Activated CD4-positive, CD25-positive, alpha-beta regulatory T cell treated with anti-CD3 and anti-CD28 coated beads, Interleukin-2, amount 50 U/mL, for 24 hours (primary cell): ENCODE measurements at places on chromosomes 7 and 10.

GRCh38 chr7:24727154-24728120 lies 29.8 kb downstream of the GSDME start:
- no peak for ATAC-seq

DNA sequence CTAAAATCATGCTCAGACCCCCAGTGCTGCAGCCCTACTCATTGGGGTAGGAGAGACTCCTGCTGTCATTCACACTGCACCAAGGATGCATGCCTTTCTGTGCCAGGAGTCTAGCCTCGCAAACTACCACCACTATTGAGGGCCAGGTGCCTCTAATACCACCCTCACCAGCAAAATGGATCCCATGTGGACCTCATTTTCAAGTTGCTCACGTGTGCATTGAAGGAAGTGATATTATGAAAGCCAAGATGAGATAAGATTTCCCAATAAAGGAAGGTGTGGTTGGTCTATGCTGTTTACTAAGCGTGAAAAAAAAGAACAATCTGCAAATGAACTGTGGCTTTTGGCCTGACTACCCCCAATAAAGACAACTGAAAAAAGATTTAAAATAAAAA lies 7.2 kb upstream of the LAMTOR4 start:
- ATAC-seq, result no peak

GRCh38 chr7:94562525-94562924 lies 52.9 kb downstream of the CASD1 start:
- ATAC-seq, result no peak

- ATAC-seq, result no peak
Measured at GRCh38 chr10:62043421-62044021, 142.0 kb downstream of the ARID5B start.

GRCh38 chr10:82558014-82558607 lies 683.1 kb downstream of the NRG3 start:
- ATAC-seq, result no peak

DNA sequence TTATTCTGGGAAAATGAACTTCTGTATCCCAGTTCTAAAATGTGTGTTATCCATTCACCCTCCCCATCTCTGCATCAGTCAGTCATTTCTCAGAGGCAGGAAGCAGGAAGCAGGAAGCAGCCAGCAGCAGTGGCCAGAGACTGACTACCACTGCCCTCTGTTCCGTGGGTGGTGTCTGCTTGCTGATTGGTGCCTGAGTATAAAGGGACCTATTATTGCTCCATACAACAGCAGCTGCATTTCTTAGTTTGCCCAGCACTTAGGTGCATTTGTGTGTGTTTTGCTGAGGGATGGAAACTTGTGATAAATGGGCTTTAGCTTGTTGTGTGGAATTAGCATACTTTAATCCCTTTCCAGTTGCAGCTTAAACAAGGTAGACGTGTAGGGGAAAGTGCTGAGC lies 582.2 kb downstream of the SORCS1 start:
- ATAC-seq, result no peak

GRCh38 chr7:3825491-3825890 lies 524.4 kb downstream of the SDK1 start:
- no peak for ATAC-seq

DNA sequence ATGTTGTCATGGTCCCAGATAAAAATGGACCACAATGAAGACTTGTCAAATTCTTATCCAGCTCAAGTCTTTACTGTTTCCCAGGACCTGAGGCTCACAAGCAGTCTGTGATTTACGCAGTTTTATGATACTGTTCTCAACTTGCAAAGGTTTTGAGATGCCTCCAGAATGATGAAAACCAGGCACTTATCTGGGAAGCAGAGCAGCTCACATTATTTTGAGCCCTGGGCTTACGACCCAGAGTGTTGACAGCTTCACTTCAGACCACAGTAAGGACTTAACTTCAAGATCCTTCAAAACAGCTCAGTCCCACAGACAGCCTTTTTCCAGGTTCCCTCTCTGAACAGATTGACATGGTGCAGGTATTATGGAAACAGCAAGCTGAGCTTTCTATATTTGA lies 236.1 kb downstream of the RNLS start:
- ATAC-seq, result no peak

DNA sequence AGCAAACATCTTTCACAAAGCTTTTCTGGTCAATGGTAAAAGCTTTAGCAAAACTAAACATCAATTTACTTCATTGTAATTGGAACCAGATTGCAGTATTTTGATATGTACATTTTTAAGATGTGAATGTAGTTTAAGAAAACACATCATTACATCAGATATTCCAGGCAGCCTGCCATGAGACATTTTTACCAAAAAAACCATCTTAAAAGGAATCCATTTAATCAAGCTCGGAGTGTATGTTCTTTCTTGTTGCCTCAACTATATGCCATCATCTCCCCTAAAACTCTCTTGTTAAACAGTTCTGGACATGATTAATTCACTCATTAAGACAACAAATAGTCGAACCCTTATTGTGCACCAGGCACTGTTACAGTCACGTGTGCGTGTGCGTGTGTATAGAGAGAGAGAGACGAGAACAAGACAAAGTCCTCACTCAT lies 97.5 kb downstream of the UBE2H start:
- ATAC-seq, result no peak

DNA sequence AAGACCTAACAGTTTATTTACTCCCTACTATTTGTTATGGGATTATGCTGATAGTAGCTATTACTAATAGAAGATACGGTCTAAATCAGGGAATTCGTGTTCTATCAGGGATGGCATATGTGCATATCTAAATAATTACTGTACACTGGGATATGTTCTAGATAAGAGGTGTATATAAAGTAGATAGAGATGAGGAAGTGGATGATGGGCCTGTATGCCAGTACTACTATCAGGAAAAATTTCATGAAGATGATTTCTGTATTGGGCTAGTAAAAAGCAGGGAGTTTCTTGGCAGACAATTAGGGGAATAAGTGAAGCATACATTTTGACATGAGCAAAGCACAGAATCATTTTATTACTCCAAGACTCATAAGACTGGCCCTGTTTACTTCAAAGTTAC lies 26.2 kb downstream of the PTPN12 start:
- ATAC-seq, result no peak

GRCh38 chr10:77673515-77674140 lies 36.0 kb upstream of the KCNMA1 start:
- ATAC-seq, result no peak

DNA sequence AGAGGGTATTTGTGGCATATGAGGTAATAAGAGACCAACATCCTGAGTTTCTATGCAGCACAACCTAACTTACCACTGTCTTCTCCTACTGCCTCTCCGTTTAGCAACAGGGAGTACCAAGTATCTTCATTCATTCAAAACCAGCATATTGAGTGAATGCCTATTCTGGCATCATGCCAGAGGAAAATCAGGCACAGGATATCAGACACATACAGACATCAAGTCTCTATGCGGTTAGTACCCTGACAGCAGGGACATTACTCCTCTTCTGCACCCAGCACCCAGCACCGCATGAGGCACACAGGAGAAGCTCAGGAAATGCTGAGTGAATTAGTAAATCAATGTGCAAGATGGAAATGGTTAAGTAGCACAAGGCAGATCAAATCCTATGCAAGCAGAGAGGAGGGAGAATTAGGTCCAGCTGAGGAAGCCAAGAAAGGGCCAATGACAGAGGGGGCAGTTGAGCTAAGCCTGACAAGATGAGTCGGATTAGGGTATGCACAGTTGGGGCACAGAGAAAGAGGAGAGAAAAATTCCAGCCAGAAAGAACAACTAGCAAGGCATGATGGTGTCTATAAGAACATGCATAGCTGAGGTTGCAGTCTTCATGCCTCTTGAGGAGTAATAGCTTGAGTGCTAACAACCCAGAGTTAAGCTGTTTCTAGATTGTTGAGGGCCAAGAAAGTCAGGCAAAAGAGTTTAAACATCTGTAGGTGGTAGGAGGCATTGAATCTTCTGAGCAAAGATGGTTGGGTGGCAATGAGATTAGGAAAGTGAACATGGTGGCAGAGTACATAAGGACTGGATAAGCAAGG lies 146.0 kb downstream of the PLXNA4 start:
- no peak for ATAC-seq

DNA sequence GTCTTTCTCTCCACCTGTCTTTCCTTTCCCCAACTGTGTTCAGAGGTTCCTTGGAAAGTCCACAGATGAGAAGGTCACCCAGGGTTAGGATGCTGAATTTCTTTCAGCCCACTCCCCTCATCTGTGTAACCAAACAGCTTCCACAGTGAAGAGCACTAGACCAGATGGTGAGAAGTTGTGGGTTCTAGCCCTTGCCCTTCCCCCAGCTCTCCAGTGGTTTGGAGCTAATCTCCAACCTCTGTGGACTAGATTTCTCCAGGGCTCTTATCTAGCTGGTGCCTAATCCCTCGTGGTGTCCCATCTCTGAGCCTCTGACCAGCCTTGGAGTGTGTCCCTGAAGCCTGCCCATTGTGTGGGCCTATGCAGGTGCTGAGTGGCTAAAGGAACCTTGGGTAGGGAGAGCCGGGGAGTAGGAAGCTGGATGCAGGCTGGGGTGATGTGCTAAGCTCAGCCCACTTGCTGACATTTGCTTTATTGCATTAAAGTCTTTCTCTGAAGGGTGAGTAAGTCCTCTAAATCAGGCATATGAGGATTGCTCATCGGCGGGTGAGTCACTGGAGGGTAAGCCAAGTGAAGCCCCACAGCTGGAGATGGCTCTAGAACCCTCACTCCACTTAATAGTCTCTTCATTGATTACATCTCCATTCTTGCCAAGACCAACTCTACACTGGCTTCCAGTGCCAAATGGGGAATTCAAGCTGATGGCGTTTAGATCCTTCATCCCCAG lies 14.9 kb downstream of the DUSP5 start:
- peak; percentile 99 for ATAC-seq

DNA sequence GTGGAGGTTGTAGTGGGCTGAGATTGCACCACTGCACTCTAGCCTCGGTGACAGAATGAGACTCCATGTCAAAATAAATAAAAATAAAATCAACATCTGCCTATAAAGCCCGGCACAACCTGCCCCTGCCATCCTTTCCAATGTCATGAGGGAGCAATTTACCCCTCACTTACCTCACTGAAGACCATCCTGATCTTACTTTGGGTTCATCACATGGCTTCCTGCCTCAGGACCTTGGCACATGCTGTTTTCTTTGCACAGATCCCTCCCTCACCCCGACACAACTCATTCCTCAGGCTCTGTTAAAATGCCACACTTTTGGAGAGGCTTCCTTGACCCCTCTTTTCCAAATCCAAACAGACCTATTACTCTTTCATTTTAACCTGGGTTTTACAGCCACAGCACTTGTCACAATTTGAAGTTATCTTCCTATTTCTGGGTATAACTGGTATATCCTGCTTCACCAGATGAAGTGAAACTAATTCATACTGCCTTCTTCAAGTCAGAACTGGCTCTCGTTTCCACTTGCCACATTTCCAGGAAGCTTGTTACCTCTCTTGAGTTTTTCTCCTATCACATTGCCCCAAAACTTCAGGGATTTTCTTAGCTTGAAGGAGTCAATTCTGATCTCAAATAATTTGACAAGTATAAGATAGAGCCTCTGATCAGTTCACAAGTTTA lies 69.3 kb upstream of the PARD3 start:
- no peak for ATAC-seq

DNA sequence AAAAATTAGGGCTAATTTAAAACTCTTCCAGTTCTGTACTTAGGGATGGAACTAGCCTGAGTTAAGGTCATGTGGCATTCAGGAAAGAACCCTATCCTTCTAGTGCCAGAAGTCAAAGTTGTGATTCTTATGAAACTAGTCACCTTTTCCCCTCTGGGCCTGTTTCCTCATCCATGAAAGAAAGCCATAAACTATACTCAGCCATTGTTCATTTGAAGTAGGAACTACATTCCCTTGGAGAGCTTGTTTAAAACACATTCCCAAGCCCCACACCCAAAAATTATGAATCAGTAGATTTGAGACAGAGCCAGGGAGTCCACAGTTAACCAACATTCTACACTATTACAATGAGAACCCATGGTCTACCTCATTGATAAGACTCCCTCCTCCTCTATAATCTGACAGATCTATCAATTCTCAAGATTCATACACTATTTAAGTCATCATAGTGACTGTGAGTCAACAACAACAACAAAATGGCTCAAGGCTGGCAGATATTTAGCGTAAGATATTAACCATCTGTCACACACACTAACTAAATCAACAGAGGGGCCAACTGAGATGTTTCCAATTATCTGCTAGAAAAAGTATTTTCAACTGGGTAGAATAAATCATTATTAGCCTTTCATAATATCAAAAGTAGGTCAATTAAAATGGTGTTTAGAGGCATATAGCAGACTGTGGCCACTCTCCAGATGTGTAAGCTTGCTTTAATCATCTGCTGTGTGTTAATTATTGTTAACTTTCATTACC lies 102.3 kb downstream of the SLC25A13 start:
- no peak for ATAC-seq

DNA sequence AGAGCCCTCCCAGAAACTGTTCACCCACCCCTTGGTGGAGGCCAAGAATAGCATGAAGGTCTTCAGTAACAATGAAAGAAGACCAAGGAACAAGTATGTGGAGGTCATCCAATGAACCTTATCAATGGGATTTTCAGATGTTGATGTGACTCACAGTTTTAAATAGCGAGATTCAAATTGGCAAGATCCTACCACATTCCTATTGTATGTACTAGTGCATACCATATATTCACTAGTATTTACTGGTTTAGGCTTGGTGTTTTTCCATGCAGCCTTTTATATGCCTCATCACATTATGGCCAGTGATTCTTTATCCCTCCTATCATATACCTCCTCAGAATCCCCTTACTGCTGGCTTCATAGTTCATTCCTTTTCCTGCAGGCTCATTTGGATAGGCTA lies 54.4 kb downstream of the ITGB8 start:
- ATAC-seq, result no peak

DNA sequence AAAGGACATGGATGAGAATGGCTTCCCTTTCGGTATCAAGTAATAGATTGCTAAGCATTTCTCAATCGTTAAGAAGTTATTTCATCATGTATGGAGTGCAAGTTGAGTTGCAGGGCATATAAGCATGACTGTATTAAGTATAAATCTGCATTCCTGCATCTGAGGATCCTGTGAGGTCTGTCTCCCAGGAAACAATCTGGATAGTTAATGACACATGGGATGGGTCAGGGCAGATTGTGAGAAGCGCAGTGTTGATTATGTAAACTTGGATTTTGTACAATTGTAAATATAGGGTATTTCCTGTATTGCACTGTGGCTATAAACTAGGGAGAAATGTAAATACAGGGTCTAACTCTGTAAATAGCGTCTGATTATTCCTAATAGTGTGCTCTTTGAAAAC lies 102.6 kb downstream of the PLXDC2 start:
- ATAC-seq, result no peak
